Sigmoid colon (tissue), 7 donors: ENCODE measurements at places on chromosomes 13 and 19. TPM values are rescaled to one million over a fixed set of nuclear protein-coding genes. Genes with fewer than 3 reads are reported as not detected.

DNA sequence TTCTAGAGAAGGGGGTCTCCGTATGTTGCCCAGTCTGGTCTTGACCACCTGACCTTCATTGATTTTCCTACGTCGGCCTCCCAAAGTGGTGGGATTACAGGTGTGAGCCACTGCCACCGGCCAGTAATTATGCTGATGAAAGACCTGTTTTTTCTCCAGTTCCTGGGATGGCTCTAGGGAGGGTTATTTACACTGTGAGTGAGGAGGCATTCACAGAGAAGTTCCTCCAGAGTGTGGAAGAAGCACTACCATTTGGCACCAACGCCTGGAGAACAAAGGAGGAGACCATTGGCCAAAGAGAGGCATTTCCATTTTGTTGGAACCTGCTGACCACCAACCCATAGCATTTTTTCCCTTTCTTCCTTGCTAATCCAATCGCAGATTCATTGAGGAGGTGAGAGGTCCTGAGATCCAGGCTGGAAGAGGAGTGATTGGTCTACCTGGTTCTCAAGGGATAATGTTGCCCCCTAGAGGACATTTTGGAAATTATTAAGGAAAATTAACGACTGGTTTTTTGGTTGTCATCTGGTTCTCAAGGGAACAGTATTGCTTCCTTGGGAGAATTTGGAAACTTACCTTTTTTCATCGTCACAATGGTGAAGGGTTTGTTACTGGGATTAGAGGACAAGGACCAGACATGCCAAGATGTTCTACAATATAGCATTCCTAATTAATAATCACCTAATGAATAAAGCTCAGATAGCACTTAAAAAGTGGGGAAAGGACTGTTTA, 5.5 kb upstream of the SAE1 start:
- no peak for DNase-seq

The NKG7 gene
- not detected for total RNA-seq

The PPM1N gene
- total RNA-seq, result 2.5 TPM

The DIRAS1 gene
- 1.4 TPM for total RNA-seq

DNA sequence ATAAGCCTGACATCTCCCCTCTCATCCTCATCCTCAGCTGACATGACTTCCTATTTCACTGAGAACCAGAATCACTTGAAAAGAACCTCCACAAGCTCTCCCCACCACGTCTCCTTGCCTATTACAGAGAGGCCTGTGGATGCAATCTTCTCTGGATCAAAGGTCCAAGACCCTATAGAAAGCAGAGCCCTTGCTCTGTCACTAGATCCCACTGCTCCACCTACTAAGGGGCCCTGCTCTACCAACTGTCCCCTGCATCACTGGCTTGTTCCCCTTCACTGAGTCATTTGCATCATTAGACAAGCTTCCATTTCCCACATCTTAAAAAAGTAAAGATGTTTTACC, 40.8 kb downstream of the RCBTB2 start:
- no peak for DNase-seq
